ENCODE measurements at places on chromosomes 2 and 18.

DNA sequence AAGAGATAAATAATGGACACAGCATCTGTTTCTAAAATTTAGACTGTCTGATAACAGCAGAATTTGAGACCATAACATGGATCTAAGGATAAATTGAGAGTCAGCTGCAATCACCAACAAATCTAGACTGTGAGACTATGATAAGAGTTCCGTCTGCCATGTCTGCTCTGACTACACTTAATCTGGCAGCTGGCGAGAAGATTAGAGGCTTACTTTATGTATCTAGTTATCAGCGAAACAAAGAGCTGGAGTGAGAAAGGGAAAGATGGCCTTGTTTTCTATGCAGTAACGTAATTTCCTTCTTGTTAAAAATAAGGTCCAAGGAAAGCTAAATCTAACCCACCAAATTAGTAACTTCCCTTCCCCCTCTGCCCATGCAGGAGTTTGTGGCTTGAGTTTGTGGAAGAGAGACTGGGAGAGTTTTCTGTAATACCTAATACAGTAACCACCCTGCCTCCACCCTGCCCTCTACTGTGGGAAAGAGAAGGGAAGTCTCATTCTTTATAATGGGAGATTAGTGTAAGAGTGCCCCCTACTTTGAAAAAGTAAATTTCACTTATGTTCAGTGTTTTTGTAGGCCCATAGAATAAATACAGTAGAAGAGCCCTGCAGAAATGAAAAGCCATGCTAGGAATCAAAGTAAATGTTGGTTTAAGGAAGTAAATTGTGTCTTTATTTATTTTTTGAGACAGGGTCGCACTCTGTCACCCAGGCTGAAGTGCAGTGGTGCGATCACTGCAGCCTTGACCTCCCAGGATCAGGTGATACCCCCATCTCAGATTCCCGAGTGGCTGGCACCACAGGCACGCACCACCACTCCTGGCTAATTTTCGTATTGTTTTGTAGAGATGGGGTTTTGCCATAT, 27.5 kb downstream of the EML4 start:
- no peak for DNase-seq

GRCh38 chr2:36569267-36569856, 28.6 kb downstream of the FEZ2 start:
- no peak for DNase-seq

GRCh38 chr2:66984864-66985263, 412.3 kb upstream of the ETAA1 start:
- no peak for DNase-seq

DNA sequence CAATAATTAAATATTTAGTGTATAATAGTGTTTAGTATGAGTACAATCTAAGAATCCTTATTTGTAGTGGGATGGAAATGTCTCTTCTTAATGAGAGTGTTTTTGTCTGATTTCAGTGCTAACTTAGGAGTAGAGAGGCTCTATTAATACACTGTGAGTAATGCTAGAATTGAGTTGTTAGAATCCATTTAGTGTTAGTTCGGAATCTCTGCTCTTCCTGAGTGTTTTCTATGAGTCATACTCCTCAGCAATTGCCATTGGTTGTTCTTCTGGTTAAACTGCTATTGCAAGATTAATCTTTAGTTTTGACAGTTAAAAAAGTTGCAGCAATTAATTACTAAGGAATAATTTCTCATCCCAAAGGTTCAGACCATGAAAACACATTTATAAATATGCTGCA, 828.6 kb upstream of the POU3F3 start:
- DNase-seq = no peak

DNA sequence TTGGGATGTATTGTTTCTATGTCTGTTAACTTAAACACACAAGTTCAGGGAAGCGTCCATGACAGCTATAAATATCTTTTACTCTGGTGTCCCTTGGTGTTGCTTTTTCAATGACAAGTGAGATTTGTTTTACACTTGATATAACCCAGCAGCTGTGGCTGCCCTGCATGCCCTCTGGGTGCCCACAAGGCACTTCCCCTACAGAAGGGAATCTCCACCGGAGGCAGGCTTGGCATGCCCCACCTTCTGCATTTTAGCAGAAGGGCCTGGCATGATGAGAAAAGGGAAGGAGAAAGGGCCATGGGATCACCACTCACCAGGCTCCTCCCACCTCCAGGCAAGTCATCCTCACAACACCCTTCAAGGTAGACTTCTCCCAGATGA, 68.7 kb downstream of the TMEM247 start:
- no peak for DNase-seq

DNA sequence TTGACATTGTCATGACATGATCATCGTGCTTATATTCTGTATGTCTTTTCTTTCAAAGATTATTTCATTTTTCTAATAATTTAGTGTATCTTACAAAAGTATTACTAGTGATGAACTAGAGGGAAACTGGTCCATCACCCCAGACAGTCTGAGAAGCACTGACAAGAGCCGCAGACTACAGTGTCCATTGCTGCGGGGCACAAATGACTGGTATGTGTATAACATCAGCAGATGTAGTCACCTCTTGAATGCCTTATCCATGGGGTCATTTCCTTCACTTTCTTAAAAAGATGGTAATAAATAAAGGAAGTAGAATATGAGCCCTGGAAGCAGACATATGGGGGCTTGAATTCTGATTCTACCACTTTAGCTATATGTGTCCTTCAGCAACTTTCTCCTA, 29.6 kb downstream of the NEMP2 start:
- DNase-seq = no peak

DNA sequence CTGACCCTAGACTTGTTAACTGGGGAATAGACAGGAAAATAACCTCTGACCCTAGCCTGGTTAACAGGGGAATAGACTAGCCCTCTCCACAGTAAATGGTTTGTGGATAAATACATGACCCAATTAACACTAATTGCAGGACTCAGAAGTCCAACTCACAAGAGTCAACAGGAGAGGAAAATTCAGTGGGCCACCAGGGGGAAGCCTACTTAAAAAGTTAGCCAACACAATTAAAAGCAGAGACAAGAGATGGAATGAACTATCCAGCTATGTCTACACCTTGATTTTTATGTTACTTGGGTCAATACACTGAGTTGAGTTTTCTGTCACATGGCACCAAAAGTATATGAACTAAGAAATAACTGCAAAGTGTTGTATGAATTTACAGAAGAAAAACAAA, 158.8 kb upstream of the SLC39A10 start:
- peak; percentile 35 for DNase-seq

- no peak for DNase-seq
Measured at GRCh38 chr2:160376576-160376975, 117.0 kb downstream of the RBMS1 start.

Measured in activated T-helper 9 cell treated with anti-CD3 and anti-CD28 coated beads, Interleukin-2, amount 50 U/mL, for 16 hours (primary cell).